Fibroblast of skin of right biceps (primary cell): ENCODE measurements at places on chromosomes 1 and 21.

DNA sequence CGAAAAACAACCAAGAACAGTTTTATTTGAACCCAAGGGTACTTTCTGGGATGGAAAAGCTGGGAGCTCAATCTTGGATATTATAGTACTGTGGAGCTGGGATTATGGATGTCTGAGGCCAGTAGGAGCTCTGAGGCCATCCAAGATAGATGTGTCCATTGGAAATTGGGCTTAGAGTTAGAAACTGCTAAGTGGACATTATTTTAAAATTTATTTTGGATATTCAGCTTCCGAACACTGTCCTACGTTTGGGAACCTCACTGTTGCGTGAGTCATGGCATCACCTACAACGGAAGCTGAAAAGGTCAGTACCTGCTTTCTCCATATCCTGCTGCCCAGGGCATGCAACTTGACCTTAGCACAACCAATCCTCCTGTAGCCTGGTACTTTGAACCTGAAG, 61.0 kb downstream of the RYR2 start:
- no peak for DNase-seq

DNA sequence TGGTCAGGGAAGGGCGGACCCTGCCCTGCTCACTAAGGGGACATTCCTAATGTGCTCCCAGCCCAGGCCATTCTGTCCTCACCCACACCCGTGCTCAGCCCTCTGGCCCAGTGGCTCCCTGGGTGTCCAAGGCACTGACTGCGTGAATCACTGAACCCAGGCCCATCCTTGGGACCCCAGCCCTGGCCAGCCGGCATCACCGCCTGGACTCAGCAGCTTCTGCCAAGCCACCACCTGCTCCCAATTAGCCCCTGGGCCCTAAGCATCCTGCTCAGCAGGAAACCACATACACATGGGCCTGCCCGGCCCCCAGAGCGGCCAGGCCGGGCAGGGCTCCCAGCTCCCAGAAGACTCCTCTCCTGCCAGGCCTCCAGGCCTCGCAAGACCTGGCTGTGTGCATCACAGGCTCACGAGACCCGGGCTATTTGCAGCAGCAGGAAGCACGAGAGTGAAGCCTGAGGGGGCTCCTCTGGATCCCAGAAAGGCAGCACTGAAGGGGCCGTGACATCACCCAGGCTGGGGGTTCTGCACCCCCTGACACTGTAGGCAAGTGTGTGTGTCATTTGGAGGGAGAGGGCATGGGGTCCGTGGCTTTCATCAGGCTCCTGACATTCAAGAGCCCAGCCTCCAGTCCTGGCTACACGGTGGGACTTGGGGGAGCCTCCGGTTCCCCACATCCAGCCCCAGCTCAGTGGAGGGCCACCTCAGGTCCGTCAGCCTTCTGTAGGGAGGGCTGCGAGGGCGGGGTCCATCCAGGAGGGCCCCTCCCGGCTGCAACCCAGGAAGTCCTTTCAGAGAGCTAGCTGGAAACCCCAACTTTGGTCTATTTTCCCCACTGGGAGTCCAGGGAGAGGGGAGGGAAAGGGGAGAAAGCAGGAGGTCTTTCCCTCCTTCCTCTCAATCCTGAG, 1.6 kb downstream of the MFAP2 start:
- peak; percentile 89 for DNase-seq

- DNase-seq, result no peak
These were observed 31.8 kb downstream of the FBXO2 start for GRCh38 chr1:11622398-11622797.

DNA sequence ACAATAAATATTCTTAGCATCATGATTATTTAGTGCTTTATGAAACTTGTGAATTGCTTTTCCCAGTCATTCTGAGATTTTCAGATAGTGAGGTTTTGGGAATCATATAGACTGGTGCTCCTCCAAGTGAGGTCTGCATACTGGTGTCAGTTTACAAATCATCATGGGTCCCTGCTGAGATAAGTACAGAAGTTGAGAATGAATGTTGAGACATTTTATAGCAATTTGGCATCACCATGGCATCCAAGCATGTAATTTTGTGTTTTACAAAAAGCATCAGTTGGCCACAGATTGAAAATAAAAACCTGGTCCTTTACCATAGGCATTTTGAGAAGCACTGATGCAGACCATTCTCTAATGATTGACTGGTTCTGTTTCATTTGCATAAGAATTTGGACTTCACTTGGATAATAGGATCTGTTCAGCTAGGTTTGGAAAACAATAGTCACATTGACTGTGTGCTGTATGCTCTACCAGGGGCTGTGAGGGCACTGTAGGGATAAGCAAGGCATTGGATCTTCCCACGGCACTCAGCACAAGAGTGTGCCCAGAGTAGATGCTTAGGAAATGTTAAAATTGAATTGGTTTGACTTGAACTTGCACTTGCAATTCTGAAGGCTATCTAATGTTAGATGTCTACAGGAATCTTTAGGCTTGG, 79.0 kb upstream of the JUN start:
- no peak for DNase-seq

DNA sequence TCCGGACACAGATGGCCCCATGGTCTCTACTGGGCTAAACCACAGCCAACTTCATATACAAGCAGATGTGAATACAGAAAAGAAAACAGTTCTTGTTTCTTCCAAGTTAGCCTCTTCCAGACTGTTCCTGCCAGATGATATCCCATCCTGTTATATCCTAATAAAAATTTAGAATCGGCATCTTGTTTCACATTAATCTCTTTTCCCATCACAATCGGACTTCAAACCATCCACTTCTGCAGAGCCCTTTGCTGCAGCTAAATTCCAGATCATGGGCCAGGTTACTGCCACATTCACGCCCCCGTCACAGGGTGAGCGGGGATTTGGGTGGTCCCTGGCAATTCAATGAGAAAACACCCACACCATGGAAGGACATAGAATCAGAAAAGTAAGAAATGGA, 57.2 kb downstream of the NPHP4 start:
- no peak for DNase-seq

- DNase-seq, result no peak
These were observed 184.9 kb downstream of the KCNH1 start for GRCh38 chr1:210949039-210949438.

GRCh38 chr1:3056641-3057040, 12.4 kb upstream of the PRDM16 start:
- DNase-seq, result no peak

DNA sequence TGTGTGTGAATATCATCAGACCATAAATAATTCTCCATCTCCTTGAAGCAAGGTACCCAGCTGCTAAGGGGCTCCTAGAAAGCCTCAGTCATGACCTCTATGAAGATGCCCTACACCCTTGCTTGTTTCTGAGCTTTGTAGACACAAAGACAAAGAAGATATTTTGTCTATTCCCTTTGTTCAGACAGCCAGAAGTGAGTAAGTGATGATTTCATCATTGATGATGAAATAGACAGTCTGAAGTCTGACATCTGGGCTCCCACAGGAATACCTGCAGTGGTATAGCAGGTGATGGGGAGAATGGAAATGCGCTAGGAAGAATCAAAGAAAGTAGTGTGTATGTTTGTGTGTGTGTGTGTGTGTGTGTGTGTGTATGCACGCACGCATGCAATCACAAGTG, 82.2 kb upstream of the DPT start:
- no peak for DNase-seq

- no peak for DNase-seq
These were observed 36.3 kb downstream of the C2CD2 start for GRCh38 chr21:41917531-41917930.

DNA sequence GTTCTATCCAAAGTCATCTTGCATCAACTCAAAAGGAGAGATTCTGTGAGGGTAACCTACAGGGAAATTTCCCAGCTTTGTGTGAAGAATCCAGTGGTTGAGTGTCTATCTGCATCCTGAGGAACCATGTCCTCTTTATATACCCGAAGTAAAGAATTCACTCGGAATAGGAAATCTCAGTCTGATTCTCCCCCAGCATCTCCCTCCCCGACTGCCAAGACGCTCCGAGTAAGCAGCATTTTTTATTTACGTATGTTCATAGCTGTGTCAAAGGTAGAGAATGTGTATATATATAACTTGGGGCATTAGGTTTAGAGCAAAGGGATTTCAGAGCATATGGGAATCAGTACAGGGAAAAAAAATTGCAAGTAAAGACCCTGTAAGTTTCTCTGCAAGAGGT, 170.2 kb downstream of the SYT2 start:
- DNase-seq, result peak; percentile 18

- DNase-seq, result no peak
These were observed 27.1 kb downstream of the CRNN start for GRCh38 chr1:152386940-152387339.

GRCh38 chr1:116808848-116809508, 54.7 kb downstream of the CD2 start:
- DNase-seq, result no peak

DNA sequence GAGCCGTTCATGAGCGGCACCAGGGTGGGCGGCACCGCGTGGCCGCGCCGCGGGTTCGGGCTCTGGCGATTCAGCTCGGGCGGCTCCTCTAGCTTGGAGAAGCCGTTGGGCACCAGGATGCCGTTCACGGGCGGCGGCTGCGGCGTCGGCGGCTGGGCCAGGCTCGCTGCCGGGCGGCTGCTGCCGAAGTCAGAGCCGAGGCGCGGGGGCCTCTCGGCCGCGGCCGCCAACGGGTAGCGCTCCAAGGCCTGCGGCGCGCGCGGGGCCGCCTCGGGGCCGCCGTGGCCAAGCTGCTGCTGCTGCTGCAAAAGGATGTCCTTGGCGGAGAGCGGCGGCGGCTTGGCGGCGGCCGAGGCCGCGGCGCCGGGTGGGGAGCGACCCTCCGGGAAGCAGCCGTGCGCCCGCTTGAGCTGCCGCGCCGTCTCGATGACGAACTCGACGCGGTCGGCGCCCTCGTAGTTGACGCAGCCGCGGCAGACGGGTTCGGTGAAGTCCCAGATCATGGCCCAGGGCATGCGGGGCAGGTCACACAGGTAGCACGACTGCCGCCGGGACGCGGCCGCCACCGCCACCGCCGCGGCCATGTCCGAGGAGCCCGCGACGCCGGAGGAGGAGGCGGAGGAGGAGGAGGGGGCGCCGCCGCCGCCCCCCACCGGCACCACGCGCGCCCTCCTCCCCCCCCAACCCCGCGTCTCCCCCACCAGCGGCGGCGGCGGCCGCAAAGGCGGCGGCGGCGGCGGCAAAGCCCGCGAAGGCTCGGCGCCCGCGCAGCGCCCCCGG, 877 bp downstream of the IRF2BP2 start:
- peak; percentile 61 for DNase-seq

DNA sequence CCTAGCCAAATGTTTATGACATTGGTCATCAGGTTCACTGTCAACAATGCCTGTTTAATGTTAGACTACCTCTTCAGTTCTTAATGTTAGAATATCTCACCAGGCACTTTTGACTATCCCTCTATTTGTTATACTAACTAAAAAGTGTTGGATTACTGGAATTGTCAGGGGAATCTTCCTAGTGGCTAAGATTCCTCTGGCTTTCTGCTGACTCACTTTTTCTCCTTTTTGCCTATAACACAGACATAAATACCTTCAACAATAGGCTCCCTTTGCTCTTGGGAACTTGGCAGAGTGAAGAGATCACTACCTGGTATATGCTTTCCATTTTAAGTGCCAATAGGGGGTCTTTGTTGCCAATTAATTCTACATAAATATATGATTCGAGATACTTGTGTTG, 68.5 kb downstream of the TMEM200B start:
- peak; percentile 13 for DNase-seq

DNA sequence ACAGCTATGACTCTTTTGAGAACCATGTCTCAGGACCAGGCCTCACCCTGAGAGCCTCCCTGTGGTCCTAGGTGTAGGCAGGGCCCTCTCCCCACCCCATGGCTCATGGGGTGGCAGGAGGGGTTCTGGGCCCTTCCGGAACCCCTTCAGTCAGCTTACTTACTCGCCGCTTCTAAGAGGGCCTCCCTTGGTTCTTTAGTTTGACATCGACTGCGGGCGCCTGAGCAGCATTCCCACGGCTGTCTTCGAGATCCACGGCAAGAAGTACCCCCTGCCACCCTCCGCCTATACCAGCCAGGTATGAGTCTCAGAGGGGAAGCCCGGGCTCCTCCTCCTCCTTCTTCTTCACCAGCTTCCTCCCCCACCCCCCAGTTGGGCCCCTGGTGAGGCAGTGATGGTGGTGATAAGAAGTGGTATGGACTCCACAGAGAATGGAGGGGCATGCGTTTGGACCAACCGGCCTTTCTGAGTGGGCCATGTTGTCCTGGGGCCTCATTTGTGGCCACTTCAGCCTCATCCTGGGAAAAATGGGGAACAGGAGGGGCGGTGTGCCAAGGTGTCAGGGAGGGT, 28.9 kb downstream of the KCNA10 start:
- no peak for DNase-seq

- DNase-seq, result no peak
These were observed 87.9 kb upstream of the CD53 start for GRCh38 chr1:110785055-110785454.

DNA sequence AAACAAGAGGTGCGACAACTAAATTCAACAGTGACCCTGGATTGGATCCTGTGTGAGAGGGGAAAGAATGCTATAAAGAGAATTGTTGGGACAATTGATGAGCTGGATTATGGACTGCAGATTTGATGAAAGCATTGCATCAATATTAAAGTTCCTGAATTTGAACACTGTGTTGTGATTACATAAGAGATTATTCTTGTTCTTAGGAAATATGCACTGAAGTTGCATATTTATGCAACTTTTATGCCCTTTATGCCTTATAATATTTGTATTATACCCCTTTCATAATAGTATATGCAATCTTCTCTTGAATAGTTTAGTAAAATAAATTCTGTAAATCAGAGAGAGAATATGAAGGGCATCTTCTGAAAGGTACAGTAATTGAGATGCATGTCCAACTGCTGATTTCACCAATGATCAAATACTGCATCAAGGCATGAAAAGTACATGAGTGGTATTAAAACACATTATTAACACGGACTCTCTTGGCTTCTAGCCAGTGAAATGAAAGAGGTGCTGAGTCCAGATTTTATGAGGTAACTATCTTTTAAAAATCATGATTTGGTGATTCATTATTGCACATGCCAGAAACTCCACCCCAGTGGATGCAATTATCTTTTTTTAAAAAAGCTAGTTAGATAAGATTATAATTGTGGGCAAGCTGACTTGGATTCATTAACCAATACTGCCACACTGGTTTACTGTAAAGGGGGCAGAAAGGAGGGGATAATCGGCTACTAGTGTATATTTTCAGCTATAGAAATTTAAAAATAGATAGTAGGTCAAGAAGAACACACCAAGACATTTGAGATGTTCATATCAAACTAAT, 19.9 kb upstream of the LPAR3 start:
- no peak for DNase-seq

- DNase-seq, result no peak
These were observed 1.5 kb downstream of the TNFRSF25 start for GRCh38 chr1:6464514-6464836.

- DNase-seq, result peak; percentile 45
These were observed 99.7 kb downstream of the NOS1AP start for GRCh38 chr1:162169031-162169790.

DNA sequence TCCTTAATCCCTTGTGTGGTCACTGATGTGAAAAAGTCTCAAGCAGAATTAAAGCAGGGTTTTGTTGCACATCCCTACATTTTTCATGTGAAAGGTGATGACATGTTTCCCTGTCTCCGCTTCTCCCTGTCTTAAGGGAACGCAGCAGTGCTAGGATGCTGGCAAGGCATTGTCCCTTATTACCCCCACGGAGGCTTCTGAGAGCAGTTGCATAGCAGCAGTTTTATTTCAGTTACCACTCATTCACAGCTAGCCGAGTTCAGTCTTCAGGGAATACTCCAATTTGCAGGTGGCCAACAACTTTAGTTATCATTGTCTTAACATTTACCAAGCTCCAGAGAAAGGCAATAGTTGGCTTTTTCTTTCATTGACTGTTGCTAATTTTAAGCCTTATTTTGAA, 89.1 kb downstream of the CLEC20A start:
- DNase-seq, result peak; percentile 16

GRCh38 chr1:218369688-218370511, 24.8 kb downstream of the TGFB2 start:
- peak; percentile 80 for DNase-seq
